NCI-H1694 treated with DMSO at 0.1 percent for 48 hours (cell line): ENCODE measurements at places on chromosomes 16 and 17.

DNA sequence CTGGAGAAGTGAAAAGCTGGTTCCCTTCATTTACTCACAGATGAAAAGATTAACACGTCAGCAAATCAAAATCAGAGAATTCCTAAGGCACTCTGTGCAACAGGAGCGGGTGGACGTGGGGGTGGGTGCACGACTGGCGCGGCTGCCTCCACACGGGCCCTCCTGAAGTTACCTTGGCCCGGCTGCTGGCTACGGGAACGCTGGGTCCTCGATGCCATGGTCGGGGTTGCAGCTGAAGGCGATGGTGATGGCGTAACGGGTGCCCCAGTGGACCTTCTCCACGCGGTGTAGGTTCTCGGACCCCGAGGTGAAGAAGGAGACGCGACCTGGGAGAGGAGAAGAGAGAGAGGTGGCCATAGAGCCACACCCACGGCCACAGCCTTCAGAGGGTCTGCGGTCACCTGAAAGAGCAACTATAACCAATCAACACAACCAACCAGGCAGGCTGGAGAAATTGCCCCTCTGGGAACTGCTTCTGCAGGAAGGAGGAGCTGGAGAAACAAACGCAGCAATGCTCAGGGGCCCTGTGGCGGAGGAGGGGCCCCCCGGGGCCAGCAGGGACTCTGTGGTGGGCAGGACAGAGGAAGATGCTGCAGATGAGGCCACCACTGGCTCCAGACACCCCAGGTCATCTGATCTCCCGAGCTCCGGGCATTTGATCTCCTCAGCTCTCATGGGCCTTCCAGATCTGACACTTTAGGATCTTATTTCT is 20.8 kb downstream of the UTS2R start:
- DNase-seq, result no peak

DNA sequence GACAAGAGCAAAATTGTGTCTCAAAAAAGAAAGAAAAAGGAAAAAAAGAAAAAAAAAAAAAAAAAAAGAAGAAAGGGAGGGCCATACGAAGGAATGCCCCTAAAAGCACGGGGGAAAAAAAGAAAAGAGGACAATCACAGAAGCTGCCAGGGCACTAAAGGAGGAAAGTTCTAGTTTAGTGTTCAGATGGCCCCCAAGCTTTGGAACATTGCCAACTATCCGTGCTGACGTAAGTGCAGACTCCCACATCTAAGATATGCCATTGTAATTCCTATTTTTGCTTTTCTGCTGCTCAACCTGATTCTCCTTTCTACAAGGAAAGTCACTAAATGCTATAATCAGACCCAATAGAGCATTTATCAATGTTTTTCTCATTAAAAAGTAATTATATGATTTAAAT is 842.1 kb downstream of the KCNJ2 start:
- no peak for DNase-seq

DNA sequence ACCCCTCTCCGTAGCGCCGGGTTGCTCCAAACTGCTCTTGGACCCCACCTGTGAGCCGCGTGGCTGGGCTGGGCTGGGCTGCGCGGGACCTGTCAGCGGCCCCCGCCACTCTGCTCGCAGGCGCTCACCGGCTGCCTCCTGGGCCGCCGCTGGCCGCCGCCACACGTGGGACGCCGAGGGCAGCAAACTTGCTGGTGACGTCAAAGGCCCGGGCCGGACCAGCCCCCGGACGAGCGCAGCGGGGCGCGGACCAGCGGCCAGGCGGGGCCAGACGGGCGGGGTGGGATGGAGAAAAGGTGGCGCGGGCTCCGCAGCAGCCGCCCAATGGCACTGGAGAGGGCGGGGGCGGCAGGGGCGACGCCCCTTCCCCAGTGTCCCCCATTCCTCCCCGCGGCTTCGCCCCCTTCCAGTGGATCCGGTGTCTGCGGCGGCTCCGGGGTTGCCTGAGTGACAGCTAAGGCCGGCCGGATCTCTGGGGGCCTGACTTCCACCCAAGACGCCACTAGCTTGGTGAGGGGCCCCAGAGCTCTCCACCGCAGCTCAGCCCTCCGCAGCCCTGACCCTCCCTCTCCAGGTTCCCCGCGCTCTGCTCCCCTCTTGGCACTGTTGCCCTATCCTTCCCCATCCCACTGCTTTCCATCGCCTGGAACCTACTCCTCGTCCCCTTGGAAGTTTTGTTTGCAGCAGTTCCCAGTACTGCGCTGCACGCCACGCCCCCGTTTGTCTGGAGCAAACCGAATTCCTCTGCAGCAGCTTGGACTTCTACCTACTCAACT is at the start of gene HS3ST3A1:
Gene HS3ST3A1, minus strand, starts transcription at position 154 of the 776 bp plus-strand sequence. CDS start 800 bp downstream, outside the sequence.
- DNase-seq, result no peak

DNA sequence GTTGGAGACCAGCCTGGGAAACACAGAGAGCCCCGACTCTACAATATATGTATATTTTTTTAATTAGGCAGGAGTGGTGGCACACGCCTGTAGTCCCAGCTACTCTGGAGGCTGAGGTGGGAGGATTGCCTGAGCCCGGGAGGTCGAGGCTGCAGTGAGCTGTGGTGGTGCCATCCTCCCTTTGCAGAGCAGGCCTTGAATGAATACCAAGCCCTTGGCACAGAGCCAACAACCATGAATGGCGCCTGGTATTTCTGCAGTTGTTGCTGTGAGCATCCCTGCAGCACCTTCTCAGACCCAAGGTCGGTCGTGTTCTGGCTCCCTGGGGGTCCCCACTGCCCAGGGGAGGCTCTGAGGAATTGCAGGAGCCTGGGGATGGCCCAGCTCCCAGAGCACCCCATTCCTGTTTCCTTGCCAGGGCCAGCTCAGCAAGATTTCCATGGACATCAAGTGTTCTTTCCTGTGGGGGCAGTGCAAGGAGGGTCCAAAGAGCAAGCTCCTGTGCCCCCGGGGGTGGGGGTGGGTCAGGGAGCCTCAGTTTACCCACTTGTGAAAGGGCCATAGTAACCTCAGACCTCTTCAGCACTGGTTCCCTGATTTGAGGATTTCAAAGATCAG is 25.6 kb upstream of the RMI2 start:
- DNase-seq, result no peak

GRCh38 chr17:12041312-12041711 is 20.6 kb downstream of the MAP2K4 start:
- DNase-seq, result no peak

DNA sequence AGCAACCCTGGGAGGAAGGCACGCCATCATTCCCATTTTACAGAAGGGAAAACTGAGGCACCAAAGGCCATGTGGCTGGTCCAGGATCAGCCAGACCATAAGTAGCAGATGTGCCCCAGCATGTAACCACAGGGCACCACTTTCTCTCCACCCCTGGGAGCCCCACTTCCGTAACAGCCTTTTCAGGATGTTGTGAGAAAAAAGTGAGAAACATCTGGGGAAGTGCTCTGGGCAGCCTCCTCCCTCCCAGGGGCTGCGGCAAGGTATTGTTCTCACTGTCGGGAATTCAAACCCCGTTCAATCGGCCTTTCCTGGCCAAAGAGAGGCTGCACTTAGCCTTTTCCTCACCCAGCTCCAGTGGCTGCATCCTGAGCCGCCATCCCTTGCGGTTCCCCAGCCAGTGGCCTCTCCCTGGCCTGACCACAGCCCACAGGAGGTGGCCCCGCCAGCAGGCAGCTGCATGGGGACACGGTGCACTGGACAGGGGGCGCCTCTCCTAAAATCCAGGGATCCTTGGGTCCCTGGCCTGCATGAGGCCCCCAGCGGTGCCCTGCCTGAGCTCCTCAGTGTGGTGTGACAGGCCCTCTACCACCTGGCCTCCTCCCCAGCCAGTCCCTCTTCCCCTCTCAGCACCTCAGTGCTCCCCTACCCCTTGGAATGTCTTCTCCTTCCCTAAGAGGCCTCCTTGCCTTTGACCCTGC is 5.7 kb upstream of the CDH5 start:
- DNase-seq, result no peak

GRCh38 chr16:20023190-20023589 is 50.5 kb downstream of the GPR139 start:
- no peak for DNase-seq

- no peak for DNase-seq
Measured at GRCh38 chr16:86313631-86314030, 196.7 kb upstream of the FOXF1 start.

DNA sequence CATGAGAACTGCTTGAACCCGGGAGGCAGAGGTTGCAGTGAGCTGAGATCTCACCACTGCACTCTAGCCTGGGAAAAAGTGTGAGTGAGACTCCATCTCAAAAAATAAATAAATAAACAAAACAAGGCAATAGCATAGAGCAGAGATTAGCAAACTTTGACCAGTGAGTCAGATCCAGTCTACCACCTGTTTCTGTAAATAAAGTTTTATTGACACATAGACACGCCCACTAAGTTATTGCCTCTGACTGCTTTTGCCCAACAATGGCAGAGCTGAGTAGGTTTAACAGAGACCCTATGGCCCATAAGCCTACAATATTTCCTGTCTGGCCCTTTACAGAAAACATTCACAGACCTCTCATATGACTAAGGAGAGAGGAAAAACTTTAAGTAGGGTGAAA is 44.3 kb downstream of the XYLT1 start:
- no peak for DNase-seq

DNA sequence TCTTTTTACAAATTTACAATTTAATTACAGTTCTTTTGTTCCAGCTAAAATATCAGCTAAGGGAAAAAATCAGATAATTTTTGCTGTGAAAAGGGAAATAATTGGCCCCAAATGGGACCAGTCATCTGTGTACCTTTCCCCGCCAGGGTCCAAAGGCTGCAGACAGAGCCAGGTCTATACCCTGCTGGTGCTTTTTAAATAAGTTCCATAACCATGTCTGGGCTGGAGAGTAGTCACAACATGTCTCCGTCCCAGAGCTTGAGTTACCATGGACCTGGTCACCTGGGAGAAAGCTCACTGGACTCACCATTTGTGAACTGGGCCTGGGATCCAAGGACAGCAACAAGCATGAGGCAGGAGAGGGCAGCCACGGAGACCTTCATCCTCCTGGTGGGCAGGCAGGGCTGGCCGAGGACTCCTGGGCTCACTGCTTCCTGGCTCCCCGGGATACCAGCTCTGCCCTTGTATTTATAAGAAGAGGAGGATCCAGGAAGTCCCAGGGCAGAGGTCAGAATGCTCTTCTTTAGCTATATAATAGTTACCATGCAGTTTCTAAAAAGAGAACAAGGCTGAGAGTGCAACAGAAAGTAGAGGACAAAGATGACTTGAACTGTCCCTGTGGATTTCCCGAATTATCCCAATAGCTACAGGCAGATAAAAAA is at the start of gene CCL15:
Gene CCL15, minus strand, starts transcription at position 444 of the 662 bp plus-strand sequence. Its CDS starts 61 bp downstream, at position 383.
- no peak for DNase-seq

DNA sequence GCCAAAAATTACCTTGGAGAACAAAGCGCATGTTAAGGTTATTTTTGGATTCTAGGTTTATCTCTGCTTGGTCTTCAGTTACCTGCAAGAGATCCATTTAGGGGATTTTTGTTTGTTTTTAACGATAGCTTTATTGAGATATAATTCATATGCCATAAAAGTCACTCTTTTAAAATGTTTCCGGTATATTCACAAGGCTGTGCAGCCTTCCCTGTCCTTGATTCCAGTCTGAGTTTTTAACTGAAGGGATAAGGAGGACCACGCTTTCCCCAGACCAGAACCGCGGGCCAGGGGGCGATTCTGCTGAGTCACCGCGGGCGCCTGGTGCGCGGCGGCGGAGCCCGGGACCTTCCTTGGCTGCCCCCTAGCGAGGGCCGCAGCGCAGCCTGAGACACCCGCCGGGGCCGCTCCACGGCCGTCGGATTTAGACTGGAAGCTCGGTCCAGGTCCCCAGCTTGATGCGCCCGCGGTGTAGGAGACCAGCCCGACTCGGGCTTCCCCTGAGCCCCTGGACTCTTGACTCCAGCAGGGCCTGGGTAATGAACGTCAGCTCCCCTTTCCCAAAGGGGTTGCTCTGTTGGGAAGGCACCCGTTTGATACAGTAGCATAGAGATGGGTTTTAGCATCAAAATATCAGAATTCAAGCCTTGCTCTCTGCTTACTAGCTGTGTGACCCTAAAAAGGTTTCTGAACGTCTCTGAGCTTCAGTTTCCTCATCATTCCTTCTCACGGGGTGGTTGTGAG is 50.0 kb upstream of the STH start:
- peak; percentile 25 for DNase-seq

DNA sequence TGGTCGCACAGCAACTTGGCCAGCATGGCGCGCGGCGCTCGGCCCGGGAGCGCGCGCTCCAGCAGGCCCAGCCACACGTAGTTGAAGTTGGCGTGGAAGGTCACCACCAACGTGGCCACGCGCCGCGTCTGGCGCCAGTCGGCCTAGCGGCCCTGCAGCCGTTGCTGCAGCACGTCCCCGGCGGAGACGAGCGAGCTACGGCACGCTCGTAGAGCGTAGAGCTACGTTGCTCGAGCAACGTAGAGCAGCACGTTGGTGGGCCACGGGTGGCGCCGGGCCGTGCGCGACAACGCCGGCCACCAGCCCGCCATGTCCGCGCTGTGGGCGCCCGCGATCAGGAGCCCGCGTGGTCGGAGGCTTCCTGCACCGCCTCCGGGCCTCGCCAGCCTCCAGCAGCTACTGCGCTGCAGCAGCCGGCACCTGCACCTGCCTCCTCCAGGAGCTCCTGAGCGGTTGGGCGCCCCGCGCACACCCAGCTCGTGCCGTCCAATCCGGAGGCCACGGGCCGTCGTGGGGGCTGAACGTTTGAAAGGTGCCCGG is 13.4 kb upstream of the SULT1A1 start:
- DNase-seq, result no peak

DNA sequence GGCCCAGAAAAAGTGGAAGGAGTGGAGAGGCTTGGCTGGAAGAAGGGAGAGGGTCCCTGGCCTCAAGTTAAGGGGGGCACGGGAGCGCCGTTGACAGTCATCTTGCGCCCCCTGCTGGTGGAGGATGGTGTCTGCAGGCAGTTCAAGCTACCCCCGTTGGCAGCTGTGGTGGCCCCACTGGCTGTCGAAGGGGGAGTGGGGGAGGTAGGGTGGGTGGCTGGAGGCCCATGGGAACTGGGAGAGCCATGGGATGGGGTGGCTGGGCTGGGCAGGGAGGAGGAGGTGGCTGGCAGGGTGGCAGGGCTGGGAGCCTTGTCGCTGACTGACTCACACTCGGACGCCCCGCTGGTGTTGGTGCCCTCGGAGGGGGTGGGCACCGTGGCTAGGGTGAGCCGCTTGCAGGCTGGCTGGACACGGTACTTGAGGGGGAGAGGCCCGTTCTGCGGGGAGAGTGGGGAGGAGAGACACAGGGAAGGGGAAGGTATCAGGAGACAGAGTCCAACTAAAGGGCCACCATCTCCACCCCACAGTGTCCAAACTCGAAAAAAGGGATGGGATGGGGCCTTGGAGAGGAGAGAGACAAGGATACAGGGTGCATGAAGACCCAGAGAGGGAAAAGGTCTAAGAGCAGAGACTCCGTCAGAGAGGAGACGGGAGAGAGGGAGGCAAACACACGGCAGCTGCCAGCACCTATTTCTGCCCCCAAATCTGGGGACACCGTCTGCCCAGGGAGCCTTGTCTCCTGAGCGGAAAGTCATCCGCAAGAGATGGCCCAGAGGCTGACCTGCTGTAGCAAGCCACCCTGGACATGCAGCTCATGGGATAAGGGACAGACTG is 5.2 kb downstream of the CISD3 start:
- DNase-seq, result peak; percentile 12

- no peak for DNase-seq
Measured at GRCh38 chr16:48291303-48291702, 44.0 kb upstream of the ABCC11 start.
